NCI-H1930 (cell line): ENCODE measurements at places on chromosomes 5 and 9.

DNA sequence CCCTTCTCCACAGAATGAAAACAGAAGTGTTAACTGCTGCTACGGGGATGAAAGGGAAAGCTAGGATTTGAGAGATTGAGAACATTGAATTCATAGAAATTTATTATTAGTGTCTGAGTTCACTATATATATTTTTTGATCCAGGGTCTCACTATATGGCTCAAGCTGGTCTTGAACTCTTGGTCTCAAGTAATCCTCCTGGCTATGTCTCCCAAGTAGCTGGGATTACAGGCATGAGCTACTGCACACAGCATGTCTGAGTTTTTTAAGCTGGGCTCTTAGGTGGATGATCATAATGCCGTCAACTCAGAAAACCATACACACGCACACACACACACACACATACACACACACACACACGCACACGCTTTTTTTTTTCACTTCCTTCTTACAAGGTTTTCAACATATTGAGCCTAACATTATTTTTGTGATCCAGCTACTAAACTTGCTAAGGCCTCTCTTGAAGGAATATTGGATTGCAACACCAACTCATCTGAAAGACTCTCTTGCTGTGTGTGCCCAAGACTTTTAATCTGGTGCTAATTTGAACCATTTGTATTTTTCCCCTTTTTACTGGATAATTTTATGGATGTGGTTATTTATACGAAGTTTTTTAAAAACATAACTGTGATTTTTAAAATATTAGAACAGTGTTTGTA lies 1045.4 kb downstream of the DTWD2 start:
- no peak for DNase-seq

GRCh38 chr5:136513430-136513829 lies 148.1 kb upstream of the TRPC7 start:
- no peak for DNase-seq

DNA sequence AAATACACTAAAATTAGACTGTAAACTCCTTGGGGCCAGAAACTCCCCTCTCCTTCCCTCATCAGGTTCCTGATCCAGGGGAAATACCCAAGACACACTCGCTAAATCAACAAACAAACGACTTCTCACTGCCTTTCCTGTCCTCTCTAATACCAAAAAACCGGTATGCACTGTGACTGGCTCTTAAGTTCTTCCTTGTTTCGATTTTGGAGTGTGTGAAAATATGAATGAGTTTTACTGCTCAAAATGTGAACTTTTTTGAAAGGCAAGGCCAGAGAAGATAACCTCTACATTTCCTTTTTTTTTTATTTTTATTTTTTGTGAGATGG lies 81.1 kb upstream of the EPB41L4B start:
- no peak for DNase-seq

DNA sequence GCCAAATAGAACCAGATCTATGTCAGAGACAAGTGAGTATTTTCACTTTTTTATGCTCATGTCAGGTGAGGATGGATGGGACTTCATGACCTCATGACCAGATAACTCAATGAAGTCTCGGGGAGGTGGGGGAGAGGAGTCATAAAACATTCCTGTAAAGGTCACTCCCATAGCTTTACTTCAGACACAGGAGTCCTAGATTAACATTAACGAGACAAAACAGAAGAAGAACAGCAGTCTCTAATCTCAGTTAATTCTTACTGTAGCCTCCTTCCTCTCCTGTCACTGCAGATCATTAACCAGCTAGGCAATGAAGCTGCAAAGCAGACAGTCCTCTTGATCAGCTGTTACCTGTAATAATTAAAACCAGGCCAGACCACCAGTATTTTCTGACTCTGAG lies 11.2 kb downstream of the CRHBP start:
- DNase-seq = no peak

DNA sequence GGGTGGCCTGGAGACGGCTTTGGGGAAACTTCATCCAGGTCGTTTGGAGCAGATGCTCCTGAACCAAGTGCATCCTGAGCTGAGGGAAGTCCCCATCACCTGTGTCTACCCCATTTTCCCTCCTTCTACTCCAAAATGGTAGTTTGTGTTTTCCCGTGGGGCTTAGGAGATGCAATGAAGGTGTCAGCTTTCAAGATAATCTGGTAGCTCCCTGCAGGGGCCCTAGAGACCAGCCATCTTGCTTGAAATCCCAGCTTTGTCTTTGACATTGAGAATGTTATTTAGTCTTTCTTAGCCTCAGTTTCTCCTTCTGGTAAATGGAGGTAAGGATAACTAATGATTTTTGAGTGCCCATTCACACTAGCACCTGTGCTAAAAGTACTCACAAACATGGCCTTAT lies 77.4 kb downstream of the WWC1 start:
- DNase-seq = no peak

GRCh38 chr5:81450940-81451339 lies 57.0 kb upstream of the ACOT12 start:
- DNase-seq = no peak

DNA sequence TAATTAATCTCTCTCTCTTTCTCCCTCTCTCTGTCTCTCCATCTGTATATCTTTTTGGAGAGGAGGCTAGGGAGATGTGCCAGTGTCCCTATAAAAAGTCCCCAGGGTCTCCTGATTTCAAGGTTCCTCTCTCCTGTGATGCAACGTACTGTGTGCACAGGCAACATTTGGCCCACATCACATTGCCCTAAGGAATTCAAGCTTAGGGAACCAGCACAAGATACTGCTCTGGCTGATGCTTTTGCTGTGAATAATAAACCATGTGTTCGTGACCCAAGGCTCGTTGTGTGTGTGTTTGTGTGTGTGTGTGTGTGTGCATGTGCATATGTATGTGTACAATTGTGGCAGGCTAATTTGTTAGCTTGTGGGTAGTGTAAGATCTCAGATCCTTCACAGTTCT lies 9.7 kb downstream of the SPATA9 start:
- no peak for DNase-seq

DNA sequence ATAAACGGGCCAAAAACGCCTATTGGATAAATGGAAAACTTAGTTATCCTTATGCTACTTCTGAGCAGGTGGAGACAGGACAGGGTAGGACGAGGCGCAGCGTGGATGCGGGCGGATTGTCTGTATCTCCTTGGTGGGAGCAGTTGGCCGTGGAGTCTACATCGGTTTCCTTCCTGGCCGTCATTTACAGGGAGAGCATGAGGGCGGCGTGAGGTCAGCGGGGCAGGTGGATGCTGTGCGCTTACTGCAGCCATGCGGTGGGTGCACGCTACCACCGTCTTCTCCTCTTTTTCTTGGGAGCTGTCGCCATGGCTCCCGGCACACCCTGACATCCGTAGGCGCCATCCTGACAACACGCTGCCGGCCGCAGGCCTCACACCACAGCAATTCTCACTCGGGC lies 121.3 kb downstream of the ADAMTS2 start:
- DNase-seq = no peak
